A549 treated with AZD2906 at 1 μM for 4 hours (cell line): ENCODE measurements at places on chromosomes 12 and 14. TPM values are rescaled to one million over a fixed set of nuclear protein-coding genes. Genes with fewer than 3 reads are reported as not detected.

IL31 gene
- not detected in 5 replicates for total RNA-seq

EPS8 gene
- 44.2 to 58.1 TPM (median 51.8 TPM) in 5 replicates for total RNA-seq

IL26 gene
- not detected in 5 replicates for total RNA-seq

ADAMTS20 gene
- not detected in 5 replicates for total RNA-seq

KLRC2 gene
- total RNA-seq: 1.3 to 2.2 TPM (median 2.0 TPM) in 5 replicates

CNTN1 gene
- total RNA-seq: 36.2 to 57.2 TPM (median 51.1 TPM) in 5 replicates

PTGES3 gene
- 340 to 396 TPM (median 363 TPM) in 5 replicates for total RNA-seq
